ENCODE measurements at places on chromosomes 5 and 9.

DNA sequence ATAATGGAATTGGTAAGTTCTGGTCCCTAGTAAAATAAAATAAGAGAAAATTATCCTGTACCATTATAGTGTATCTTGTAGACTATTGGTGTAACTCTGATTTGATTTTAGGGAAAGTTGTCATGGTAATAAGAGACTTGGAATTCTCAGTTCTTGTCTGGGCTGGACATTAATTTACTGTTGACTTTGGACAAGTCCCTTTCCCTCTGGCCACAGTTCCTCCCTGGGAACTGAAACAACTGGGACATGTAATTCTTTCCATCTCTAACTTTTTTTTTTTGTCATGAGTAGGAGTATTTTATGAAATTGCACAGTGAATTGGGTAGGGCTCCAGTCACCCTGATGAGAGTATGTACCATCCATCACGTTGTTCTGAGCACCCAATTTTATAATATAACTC, 15.0 kb downstream of the GLRA1 start:
- no peak for DNase-seq

DNA sequence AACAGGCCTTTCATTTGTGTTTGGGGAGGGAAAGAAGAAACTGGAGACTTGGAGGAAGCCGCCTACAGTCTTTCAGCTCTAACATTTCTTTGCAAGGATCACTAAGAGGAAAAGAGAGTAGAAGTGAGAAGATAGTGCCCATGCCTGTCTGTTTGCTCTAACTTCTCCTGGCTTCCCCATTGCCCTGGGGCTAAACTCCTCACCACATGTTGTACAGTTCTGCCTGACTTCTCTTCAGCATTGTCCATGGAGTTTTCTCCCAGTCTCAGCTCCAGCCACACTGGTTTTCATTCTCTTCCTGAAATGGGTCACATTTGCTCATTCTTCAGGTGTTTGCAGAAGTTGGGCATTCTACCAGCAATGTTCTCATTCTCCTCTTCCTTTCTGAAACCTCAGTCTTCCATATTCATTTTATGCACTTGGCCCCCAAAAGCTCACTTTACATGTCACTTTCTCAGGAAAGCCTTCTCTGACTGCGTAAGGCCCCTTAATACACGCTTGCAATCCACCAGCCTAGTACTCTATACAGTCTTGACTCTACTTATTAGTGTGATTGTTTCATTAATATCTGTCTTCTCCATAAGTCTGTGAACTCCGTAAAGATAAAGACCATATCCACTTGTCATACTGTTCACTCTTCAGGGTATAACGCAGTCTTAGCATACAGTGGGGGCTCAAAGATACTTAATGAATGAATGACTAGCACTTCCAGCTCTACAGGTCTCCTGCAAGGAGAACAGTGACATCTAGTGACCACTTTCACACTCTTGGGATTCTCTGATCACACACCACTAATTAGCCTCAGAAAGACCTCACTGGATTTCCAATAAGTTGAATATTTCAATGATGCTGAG, 40.2 kb upstream of the TRIM32 start:
- no peak for DNase-seq

GRCh38 chr9:4381744-4382143, 81.9 kb upstream of the GLIS3 start:
- DNase-seq: no peak

DNA sequence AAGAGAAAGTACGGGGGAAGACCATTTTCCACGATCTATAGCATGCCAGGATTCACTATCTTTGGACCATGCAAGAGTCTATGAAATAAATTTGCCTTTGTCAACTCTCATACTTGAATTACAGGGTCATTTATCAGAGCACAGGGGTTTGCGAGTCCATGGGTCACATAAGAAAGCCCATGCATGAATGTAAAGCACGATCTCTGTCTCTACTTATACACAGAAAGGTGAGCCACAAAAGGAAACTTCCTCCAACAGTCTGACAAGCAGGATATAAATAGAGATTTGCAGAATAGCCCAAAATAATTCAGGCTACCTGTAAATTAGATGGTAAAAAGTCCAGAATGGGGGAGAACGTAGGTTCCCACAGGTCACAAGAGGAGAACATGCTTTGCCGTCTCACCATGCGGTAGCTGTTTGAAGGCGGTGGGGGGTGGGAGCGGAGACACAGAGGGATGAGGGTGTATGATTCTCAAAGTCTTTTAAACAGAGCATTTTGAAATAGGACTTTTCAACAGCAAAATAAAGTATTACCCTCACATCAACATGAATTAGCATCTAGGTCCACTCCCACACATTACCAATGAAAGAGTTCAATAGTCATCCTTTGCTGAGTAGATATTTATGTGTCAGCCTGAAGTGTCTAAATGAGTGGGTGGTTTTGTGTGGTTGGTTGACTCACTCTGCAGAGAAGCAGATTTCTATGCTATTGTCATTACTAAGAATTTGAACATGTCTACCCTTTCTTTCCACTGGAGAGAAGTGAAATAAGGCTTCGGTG, 279.7 kb downstream of the EBF1 start:
- no peak for DNase-seq

GRCh38 chr5:143652108-143652700, 159.8 kb upstream of the HMHB1 start:
- no peak for DNase-seq

- no peak for DNase-seq
These were observed 441.0 kb downstream of the CDK5RAP2 start for GRCh38 chr9:120138955-120139354.

- DNase-seq: no peak
These were observed 21.1 kb downstream of the AP3B1 start for GRCh38 chr5:78273436-78273835.

- no peak for DNase-seq
These were observed 259.4 kb downstream of the TLR4 start for GRCh38 chr9:117963493-117964090.

- DNase-seq: no peak
These were observed 31.2 kb downstream of the OTP start for GRCh38 chr5:77607324-77607723.

DNA sequence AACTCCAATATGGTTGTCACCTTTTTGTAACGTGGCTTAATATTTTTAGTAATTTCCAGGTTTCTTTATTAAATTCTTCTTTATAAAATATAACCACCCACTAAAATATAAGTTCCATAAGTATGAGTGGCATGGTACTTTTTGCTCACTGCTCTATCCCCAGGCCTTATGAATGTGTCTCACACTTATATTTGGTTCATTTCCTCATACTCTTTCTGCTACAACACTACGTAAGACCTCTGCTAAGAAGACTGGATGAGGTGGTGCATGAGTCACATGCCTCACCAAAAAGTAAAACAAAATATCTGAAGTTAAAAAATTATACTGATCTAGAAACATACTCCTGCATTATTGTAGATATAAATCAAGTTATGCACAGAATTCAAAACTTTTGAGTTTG, 400.9 kb downstream of the HCN1 start:
- no peak for DNase-seq

DNA sequence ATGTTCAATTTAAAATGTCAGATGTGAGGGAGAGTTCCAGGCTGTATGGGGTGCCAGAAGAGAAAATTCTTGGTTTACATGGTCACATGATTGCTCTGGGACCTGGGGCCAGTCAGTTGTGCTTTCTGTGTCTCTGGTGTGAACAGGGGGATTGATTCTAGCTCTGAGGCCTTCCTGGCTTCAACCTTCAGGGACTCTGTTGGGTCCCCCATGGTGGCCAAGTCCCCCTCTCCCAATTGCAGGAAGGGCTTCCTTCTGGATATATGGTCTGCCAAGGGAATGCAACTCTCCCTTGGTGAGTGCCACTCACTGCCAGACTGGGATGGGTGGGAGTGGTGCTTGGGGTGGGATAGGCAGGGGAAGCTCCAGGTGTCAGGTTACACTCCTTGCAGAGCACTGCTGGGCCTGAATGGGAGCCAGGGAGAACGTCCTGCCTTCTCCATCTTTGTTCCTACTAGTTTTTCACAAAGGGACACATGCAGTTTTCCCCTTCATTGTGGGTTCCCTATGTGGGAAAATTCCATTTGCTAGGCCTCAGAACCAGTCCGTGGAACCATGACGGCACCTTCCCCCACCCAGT, 153.2 kb downstream of the MELK start:
- DNase-seq: no peak

GRCh38 chr9:126397056-126397455, 70.4 kb downstream of the MVB12B start:
- no peak for DNase-seq

DNA sequence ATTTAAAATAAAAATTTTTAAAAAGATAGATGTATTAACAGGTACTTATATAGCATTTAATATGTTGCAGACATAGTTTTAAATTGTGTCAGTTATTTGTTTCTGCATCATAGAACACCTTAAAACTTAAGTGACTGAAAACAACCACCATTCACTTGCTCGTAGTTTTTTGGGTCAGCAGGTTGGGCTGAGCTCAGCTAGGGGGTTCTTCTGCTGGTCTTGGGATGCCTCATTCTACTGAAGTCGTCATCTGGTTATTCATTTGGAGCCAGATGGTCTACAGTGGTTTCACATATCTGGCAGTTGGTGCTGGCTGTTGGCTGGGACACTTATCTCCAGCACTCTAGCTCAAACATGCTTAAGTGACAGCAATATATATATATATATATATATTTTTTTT, 29.6 kb downstream of the PSAT1 start:
- no peak for DNase-seq

DNA sequence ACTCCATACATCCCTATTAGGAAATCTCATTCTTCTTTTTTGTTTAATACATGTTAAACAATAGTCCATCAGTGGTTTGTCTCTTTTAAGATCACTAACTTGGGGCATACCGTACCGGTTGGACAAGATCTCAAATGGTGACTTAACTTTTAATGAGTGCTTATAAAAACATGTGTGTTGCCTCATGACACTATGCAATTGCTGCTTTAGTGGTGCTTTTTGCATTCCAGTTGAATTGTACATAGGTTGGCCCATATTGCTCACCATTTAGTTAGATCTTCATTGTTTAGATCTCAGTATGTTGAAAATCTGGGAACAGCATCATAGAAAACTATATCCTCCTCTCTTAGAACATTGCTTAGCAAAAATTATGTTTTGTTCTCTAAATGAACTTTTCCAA, 17.8 kb downstream of the C9orf85 start:
- DNase-seq: no peak

DNA sequence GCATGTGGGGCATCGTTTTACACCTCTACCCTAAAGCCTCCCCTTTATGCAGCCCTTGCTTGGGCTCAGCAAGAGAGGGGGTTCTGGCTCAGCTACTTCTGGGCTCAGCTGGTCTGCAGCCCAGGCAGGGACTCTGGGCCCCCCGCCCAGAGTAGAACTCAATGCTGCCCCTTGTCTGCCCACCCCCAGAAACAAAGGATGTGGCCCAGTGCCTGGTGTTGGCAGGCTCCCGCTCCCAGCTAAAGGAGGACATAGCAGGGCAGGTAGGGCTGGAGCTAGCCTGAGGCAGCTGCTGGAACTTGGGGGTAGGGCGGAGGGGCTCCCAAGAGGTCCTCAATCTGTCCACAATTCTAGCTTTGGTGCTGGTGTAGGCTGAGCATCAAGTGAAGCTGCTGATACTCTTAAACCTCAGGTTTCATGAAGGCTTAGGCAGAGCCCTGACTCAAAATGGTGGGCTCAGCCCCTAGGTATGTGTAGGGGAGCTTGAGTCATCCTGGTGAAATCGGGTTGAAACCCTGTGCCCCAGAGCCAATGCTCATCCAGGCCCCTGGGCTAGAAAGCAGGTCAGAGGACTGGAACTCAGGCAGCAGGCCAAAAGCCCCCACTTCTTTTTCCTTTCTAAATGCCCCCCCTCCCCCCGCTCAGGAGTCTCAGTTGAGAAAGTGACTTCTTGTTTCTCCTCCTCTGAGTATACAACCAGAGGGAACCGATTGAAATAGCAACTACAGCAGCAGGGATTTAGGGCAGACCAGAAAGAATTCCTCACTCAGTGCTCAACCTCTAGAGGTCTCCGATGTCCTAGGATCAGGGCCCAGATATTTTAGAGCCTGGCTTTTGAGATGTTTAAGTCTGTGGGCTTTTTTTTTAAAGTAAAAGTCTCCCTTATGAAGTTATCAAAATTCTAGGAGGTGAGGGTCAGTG, 11.4 kb downstream of the PSD2 start:
- DNase-seq: no peak

DNA sequence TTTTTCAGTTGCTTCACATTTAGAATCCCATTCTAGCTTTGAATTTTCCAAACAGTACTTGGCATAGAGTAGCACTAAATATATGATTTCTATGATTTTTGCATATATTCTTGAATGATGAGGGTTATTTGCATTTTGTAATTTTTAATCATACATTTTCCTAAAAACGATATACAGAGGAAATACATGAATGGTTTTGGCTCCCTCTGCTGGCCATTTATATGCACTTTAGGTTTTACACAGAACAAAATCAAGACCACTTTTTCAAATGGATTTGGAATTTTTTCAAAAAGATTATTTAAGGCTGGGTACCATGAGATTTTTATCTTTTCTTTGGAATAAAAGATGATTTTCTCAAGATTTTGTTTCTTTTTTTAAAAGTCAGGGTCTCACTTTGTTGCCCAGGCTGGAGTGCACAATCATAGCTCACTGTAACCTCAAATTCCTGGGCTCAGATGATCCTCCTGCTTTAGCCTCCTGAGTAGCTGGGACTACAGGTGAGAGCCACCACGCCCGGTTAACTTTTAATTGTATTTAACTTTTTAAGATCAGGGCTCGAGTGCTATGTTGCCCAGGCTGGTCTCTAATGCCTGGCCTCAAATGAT, 16.7 kb upstream of the COMMD10 start:
- DNase-seq: peak; percentile 25

DNA sequence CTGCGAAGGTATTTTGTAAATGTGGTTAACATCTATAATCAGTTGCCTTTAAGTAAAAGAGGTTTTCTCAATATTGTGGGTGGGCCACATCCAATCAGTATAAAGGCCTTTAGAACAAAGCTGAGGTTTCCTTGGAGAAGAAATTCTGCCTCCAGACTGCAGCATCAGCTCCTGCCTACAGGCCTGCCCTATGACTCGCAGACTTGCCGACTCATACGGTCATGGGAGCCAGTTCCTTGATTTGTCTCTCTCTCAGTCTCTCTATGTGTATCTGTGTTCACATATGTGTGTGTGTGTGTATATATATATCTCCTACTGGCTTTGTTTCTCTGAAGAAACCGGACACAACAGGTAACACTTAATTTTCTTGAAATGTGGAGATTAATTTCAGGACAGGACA, 45.3 kb downstream of the SLC36A1 start:
- DNase-seq: peak; percentile 31

DNA sequence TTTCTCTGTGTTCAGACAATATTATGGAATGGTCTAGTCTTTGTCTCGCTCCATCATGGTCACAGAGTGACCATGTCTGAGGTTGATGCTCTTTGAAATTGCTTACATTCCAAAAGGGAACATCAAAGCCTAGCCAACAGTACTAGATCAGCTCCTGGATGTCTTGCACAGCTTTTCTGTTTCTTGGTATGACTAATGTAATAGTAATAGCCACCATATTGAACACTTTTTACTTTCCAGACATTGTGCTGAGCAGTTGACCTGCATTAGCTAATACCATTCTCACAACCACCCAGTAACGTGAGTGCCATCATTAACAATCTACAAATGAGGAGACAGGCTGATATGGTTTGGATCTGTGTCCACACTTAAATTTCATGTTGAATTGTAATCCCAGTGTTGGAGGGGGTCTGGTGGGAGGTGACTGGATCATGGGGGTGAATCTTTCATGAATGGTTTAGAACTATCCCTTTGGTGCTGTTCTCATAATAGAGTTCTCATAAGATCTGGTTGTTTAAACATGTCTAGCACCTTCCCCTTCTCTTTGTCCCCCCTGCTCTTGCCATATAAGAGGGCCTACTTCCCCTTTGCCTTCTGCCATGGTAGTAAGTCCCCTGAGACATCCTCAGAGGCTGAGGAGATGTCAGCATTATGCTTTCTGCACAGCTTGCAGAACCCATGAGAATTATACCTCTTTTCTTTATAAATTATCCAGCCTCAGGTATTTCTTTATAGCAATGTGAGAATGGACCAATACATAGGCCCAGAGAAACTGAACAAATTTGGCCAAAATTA, 577.5 kb upstream of the CLINT1 start:
- no peak for DNase-seq
